Progenitor cell of endocrine pancreas (in vitro differentiated cells): ENCODE measurements at places on chromosomes 7 and 10. TPM values are rescaled to one million over a fixed set of nuclear protein-coding genes. Genes with fewer than 3 reads are reported as not detected.

Gene AKR1C1
- 4.8 and 6.6 TPM in 2 replicates for total RNA-seq

Gene ACTL6B
- 4.1 and 4.2 TPM in 2 replicates for total RNA-seq

DNA sequence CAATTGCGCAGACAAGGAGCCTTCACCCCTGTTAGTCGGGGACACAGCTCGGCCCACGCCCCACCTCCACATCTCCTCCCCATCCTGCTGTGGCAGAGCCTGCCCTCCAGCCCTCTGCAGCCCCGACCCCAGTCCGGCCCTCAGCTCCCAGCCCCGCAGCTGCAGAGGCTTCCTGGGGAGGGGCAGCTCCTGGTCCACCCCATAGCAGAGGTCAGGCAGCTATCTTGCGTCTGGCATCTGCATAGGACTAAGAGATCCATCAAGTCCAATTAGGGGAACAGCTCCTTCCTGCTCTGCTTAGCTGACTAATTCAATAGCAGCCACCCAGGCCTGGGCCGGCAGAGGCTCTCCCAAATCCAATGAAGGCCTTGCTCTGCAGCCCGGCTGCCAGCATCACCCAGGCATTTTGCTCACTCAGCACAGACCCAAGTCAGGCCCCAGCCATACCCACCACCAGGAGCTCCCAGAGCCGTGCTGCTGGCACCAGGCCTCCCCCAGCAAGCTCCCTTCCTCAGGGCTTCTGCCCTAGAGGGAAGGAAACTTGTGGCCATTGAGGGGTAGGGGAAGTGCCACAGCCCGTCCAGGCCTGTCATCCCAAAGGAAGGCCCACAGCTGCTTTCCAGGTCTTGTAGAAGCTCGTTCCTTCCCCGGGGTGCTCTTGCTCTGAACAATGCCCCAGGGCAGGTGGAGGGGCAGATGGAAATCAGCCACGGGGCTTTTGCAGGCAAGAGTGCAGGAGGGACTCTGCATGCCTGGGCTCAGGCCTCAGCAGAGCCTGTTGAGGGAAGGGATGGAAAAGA, 106.2 kb upstream of the RET start:
- no peak overlapping the region for H3K27ac ChIP-seq
- H3K27me3 ChIP-seq, result peaks cover 14% of the 10 kb centered on the region
- H3K36me3 ChIP-seq, result no peaks in the 10 kb centered on the region
- no peak overlapping the region for H3K4me3 ChIP-seq
- peak; percentile 8 for DNase-seq
- no peaks in the 10 kb centered on the region for H3K4me1 ChIP-seq

DNA sequence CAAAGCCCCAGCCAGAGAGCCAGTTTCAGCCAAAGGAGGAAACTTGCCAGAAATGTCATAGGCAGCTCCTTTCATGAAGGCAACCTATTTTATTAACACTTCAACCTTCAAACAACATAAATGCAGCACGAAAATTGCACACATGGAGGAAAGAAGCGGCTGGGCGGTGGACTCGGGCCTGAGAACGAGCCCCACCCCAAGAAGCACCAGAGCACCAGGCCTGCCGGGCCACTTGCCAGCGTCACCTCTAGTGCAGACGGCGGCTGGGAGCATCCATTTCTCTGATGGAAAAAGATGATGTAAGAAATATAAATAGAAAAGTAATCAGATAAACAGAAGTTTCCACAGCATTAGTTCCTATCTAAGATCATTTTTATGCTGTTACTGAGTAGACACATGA, 100.0 kb downstream of the TCERG1L start:
- DNase-seq, result no peak
- H3K27ac ChIP-seq, result no peak overlapping the region
- H3K36me3 ChIP-seq, result no peaks in the 10 kb centered on the region
- H3K4me3 ChIP-seq, result no peak overlapping the region
- H3K27me3 ChIP-seq, result peaks cover 11% of the 10 kb centered on the region

DNA sequence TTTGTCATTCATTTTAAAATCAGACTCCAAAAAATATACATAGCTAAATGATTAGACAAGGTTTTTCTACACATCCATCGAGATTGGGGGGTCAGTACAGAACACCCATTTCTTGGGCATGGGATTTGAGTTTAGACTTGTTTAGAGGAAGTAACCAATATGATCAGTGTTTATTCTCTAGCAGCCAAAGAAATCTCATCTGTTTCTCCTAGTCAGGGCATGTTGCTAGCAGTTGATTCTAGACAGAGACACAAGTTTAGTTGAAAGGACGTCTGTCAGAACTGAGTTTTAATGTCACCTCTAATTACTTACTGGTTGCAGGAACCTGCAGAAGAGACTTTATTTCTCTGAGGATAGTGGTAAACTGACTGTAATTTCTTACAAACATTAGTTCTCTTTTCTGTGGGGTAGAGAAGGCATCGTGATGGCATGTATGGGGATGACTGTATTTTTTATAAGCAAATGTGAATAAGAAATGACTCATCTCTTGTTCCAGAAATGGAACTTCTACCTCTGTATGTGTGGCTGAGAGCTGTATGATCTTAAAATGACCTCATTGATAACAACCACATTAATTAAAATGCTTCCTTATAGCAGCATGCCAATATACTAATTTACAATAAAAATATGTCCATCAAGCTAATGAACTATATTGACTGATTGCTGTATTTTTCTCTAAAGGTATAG, 30.6 kb upstream of the RHOBTB1 start:
- DNase-seq, result no peak
- no peaks in the 10 kb centered on the region for H3K36me3 ChIP-seq
- no peak overlapping the region for H3K27ac ChIP-seq
- no peak overlapping the region for H3K4me3 ChIP-seq
- H3K27me3 ChIP-seq, result no peaks in the 10 kb centered on the region
- H3K4me1 ChIP-seq, result peaks cover 18% of the 10 kb centered on the region

- no peak for DNase-seq
- no peaks in the 10 kb centered on the region for H3K27me3 ChIP-seq
- H3K36me3 ChIP-seq, result no peaks in the 10 kb centered on the region
- H3K27ac ChIP-seq, result peak overlapping the region; percentile 98
- peak overlapping the region; percentile 94 for H3K4me3 ChIP-seq
Measured at GRCh38 chr7:108525327-108525984, 479 bp downstream of the PNPLA8 start.
